ENCODE measurements at places on chromosomes 12 and 14.

GRCh38 chr12:130710733-130711080 is 5.4 kb downstream of the RIMBP2 start:
- no peak for DNase-seq

DNA sequence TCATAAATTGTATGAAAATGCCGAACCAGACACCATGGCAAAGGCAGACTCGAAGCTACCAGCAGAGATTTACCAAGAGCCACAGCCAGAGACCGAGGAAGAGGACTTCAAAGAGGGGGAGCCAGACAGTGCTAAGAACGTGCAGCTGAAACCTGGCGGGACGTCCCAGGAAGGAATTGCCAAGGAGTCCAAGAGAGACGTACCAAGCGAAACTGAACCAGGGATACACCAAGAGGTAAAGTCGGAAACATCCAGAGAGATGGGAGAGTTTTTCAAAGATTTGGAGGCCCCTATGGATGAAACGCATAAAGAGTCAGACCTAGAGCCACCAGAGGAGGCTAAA is 294 bp downstream of the SAMD15 start:
- no peak for DNase-seq

DNA sequence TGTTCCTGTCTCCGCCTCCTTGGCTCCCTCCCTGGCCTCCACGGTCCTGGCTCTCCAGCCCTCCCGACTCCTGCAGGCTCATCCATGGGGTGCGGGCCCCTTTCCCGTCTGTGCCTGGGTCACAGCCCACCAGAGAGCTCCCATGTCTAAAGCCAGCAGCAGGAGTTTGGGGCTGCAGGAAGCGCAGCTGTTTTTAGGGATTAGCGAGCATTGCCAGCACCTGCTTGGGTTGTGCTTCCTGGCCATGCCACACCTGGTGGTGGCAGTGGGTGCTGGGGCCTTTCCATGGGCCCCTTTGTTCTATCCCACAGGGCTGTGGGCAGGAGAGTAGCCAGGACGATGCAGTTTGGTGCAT is 64.7 kb downstream of the KIF26A start:
- DNase-seq = no peak

DNA sequence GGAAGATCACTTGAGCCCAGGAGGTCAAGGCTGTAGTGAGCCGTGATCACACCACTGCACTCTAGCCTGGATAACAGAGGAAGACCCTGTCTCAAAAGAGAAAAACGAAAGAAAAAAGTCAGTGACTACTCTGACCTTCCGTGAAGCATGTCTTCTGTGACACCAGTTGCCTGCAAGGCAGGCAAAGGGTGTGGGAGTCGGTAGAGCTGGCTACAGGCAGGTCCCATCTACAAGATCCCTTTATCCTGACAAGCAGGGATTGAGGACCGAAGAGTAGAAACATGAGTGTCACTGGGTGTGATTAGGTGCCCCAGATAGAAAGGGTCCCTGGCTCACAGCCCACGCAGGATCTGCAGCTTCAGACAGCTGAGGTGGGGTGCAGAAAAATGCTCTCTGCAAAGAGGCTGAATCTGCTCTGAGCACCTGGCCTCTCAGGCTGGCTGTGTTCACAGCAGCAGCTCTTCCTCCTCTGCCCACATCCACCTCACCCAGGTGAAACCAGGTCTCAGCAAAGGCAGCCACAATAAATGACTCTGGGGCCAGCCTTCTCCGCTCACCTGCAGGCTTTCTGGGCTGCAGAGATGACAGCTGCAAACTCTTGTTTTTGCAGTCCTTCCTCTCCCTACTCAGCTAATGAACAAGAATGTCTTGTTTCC is 28.6 kb upstream of the HSP90B1 start:
- DNase-seq = no peak

GRCh38 chr12:104673294-104673693 is 216.5 kb downstream of the CHST11 start:
- no peak for DNase-seq

DNA sequence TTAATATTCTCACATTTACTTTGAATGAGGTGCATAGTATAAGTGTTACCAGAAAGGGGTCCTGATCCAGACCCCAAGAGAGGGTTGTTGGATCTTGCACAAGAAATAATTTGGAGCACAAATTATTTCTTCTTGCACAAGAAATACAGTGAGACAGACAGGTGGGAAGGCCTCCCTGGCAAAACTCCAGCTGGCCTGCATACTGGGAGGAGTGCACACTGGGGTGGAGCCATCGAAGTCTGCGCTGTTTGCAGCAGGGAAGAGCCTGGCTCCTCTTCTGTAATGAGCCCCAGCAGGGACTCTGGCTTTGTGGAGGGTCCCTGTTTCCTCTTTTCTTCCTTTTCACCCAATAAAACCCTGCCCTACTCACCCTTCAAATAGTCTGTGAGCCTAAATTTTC is 141.6 kb downstream of the GLT1D1 start:
- no peak for DNase-seq

- DNase-seq = no peak
Observed at GRCh38 chr12:10361084-10361483, 28.8 kb downstream of the KLRK1 start.

DNA sequence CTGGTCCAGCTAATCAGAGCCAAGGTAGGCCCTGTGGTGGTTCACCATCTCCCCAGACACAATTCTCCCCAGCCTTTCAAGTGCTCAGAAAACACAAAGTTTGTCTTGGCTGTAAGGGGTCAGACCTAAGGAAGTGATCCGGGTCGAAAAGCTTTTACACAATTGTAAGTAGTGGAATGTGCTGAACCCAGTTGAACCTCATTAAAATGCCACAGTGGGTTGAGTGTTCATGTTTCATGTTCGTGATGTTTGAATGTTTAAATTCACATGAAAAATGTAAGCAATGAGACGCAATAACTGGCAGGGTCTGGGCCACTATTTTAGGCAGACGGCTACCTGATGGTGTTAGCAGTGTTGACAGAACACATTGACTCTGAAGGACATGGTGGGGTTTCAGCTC is 60.9 kb upstream of the JDP2 start:
- DNase-seq = no peak

- DNase-seq = no peak
Observed at GRCh38 chr12:1814266-1814665, 6.1 kb upstream of the LRTM2 start.

All from activated T-helper 1 cell treated with anti-CD3 and anti-CD28 coated beads, Interleukin-12 subunit alpha, Interleukin-12 subunit beta, Interleukin-2, Interleukin-4 antibody, amounts not matched to agents 30 ng/mL and 10 ng/mL and 1 ng/mL, durations not matched to agents 14 hours and 24 hours and 36 hours (primary cell).